ENCODE measurements at places on chromosomes 7 and 10.

- DNase-seq: no peak
Measured at GRCh38 chr7:47258798-47259197, 323.1 kb downstream of the TNS3 start.

- no peak for DNase-seq
Measured at GRCh38 chr7:89002981-89003956, 207.7 kb upstream of the TEX47 start.

DNA sequence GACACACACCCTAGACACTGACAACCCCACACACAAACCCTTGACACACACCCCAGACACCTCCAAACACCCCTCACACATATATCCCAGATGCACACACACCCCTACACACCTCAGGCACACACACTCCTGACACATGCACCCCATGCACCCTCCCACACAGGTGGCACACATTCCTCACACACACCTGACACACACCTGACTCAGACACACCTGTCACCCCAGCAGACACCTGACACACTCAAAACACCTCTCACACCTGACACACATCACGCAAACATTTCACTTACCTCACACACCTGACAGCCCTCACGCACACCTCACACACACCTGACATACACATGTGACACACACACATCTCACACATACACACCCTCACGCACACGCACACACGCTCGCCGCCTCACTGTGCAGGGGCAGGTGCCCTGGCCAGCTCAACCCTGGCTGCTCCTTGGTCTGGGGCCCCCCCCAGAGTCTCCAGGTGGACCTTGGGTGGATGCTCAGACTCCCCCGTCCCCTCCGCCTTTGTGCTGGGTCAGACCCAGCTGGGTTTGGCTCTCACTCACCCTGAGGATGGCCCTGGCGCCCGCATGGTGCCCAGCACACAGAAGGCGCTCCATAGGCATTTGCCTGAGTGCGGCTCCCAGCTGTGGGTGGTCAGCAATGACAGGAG is 3.1 kb upstream of the CALY start:
- DNase-seq: no peak

GRCh38 chr10:75532253-75532924 is 101.0 kb downstream of the LRMDA start:
- no peak for DNase-seq

- no peak for DNase-seq
Measured at GRCh38 chr7:30170476-30171205, 35.9 kb downstream of the MTURN start.
